PC-9 (cell line): ENCODE measurements at places on chromosomes 1 and 21. TPM values are rescaled to one million over a fixed set of nuclear protein-coding genes. Genes with fewer than 3 reads are reported as not detected.

The ABCG1 gene
- 4.4 and 5.6 TPM in 2 replicates for total RNA-seq

DNA sequence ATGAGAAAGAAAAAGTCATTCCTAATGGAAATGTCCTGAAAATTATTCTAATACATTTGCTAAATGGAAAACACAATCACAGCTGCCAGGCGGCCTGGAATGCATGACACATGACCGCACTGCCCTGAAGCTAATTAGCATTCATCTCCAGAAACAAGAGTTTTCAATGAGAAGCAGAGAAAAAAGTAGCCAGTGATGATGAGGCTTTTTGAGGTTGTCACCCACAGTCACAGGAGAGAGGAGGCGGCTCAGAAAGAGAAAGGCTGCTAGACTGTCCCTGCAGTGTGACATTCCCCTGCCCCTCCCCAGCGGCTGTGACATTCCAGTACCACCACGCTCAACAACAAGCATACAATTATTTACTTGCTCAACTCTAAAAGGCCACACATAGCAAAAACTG is 122.9 kb upstream of the KRTAP19-8 start:
- DNase-seq, result peak; percentile 3

GRCh38 chr1:116556289-116557006 is 14.4 kb downstream of the CD58 start:
- DNase-seq, result peak; percentile 91

- no peak for DNase-seq
Observed at GRCh38 chr1:61337037-61337436, 254.7 kb downstream of the NFIA start.

DNA sequence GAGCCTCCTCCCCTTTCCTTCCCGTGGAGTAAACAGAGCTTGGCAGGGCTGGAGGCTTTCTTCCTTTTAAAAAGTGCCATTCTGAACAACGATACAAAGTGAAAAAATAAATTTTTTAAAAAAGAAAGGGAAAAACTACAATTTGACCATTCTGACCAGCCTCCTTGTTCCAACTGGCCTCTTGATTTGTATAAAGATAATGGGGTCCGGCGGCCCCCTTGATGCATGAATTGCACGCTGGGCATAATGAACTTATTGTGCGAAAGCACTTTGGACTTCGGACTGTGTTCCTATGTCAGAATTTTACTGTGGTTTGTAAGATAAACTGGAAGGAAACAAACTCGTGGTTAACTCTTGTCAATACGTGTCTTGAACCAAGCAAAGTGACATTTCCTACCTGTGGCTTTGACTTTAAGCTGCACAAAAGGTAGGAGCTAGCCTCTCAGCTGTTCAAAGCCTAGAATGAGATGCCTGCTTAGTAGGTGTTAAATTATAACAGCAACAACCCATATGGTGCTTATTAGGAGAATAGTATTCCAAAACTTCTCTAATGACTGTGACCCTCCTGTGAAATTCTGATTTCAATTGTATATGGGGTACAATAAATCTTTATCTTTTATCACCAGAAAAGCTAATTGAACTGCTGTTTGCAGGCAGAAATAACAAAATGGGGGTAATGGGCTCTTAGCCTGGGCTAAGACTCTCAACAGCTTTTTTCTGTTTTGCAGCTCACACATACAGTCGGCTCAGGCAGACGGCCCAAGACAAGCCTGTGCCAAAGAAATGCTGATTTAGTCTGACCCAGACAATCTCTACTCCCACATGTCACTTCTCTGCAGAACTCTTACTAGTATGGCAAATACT is 9.3 kb downstream of the IRF2BP2 start:
- DNase-seq, result no peak

GRCh38 chr1:143735764-143736461 is 235.9 kb downstream of the FAM72C start:
- DNase-seq, result no peak

The DDAH1 gene
- total RNA-seq, result 29.6 and 31.9 TPM in 2 replicates

- peak; percentile 94 for DNase-seq
Observed at GRCh38 chr1:162373541-162374260, 3.0 kb downstream of the SPATA46 start.

- DNase-seq, result peak; percentile 43
Observed at GRCh38 chr1:180571832-180572636, 13.3 kb downstream of the OVAAL start.

DNA sequence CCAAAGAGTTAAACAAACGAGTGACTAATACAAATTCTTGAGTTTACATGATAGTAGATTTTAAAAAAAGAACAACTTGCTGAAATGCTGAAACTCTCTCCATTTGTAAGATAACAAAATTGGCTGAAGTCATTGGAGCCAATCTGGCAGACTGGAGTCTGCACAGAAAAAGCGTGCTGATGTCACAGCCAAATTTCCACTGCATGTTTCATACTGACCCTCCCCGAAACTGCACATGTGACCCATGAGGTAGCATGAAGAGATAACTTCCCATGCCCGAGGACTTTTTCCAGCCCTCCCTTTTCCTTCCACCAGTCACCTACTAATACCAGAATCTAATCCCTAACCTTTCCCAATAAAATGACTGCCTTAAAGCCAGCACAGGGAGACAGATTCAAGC is 1.2 kb upstream of the LELP1 start:
- DNase-seq, result no peak

The GPR25 gene
- not detected in 2 replicates for total RNA-seq

DNA sequence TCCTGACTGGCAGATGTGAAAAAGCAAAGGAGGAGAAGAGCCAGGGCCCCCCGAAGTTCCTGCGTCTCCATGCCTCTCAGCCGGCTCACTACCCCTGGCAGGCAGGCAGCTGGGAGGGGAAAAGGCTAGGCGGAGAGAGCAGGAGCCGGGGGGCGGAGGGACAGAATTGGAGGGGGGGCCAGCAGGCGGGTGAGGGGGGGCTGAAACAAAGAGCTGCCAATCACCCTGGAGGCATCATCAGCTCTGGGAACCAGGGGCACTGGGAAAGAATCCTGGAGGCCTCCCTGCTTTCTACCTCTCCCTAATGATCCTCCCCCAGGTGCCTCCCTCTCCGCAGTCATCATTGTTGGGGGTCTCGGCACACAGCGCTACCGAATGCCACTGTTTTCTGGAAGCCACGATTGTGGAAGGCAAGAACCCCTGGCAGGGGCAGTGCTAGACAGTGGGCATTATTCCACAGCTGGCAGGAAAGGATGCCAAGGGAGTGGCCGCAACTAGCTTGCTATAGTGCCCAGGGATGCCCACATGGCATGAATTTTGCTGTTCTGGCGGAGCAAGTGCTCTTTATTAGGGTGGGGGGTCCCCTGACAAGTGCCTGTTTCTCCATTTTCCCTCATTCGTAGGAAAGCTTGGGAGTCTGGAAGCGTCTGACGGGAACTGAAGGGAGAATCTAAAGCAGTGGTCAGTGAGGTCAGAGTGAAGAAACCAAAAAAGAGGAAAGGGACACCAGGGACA is at the start of gene THBS3:
Gene THBS3 (minus strand): TSS at position 92 of the 735 bp plus-strand sequence. CDS start 21 bp downstream, at position 71.
- DNase-seq, result no peak

DNA sequence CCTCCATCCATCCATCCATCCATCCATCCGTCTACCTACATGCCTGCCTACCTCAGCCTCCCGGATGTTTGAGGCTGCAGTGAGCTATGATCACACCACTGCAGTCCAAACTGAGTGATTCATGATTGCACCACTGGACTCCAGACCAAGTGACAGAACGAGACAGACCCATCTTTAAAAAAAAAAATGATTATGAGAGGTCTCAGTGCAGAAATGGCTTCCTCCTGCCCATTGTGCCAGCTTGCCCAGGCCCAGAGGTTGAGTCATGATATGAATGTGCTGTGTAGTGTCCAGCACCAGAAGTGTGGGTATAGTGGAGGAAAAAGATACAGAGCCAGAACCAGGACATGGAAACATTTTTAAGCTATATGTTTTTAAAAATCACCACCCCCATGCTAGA is 149.9 kb downstream of the KIF26B start:
- DNase-seq, result no peak

DNA sequence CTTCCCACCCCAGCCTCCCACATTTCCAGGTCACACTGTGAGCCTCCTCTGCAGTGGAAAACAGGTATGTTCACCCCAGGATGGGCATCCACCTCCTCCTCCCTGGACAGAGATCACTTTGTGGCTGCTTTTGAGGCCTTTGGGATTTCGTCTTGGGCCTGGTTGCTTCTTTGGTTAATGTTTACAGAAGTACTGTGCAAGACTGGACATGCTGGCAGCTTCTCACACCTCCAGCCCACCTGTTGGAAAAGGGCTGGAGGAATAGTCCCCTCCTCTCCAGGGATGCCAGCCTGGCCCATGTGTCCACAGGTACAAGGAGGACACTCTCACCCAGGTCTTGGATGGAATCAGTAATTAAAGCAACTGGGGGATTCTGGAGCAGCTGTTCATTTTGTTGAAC is 56.1 kb downstream of the KAZN start:
- no peak for DNase-seq

DNA sequence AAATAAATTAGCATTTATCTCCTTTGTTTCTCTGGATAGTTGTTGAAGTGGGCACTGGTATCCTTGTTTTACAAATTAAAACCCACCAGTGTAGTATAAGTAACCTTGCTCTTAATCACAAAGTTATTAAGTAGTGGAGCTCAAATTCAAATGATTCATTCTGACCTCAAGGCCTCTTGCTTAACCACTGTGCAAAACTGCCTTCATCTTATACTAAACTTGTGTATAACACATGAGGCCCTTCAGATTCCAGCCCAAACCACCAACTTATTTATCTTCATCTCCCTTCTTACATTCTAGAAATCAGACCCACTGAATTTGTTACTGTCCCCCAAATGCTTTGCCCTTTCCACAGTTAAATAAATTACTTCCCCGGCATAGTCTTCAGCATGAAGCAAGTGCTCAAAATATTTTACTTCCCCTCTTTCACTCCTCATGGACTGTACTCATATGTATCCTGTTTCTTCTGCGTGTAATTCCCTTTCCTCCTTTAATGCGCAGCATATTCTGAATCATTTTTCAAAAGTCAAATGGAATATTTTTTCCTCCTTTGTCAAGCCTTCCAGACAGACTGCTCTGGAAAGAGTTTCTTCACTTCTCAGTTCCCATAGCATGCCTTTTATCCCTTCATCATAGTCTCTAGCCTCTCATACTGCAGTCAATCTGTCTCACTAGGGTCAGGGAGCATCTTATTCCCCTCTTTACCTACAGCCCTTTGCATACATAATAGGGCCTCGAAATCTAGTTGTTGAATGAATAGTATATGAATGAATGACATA is 19.0 kb upstream of the DNASE2B start:
- DNase-seq, result peak; percentile 58

DNA sequence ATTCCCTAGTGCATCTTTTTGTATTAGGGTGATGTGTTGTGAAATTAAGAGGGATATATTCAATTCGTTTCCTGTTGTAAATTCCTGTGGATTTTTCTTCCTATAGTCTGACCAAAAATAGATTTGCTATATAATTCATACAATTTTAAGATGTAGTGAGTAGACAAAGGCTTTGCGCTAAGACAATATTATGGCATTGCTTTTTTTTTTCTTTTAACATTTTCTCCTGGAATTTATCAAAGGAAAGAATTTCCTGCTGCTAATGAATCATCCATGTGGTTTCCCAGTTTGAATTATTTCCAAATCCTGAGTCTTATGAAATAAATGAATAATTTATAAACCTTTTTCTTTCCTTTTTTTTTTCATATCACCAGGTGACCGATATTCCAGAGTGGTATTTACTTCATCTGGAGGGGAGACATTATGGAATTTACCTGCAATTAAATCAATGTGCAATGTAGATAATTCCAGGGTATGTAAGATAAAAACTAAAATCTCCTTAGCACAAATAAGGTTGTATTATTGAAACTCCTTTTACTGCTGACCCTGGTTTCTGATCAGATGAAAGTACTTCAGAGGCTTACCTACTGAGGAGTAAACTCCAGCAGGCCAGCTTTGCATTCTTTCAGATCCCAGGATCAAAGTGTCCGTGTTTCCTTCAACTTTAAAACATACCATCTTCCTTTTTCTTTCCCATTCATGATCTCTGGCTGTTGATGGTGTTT is 148.4 kb downstream of the TLR5 start:
- peak; percentile 66 for DNase-seq

DNA sequence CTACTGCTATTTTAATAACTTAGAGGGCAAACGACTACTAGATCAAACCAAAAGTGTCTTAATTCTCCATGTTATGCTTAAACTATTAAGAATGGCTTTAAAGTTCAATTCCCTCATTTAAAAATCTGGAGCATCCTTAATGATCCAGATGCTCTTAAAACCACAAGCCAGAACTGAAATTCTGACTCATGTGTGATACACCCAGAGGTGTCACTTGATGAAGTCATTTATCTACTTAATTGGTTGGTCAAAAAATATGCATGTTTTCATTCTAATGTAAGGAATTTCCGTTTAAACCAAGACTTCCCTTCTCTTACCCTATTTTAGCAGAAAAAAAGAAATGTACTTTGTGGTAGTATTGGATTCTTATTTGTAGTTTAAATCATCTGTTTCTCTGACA is 1261.2 kb upstream of the B3GALT2 start:
- DNase-seq, result no peak

The CCDC30 gene
- 6.9 and 10.2 TPM in 2 replicates for total RNA-seq

- no peak for DNase-seq
Observed at GRCh38 chr1:117030271-117030877, 28.8 kb downstream of the CD101 start.

The PIK3R3 gene
- total RNA-seq, result 19.6 and 44.2 TPM in 2 replicates

GRCh38 chr1:215543191-215543606 is 23.9 kb upstream of the KCTD3 start:
- peak; percentile 23 for DNase-seq

- peak; percentile 50 for DNase-seq
Observed at GRCh38 chr1:86429835-86430234, 5.9 kb downstream of the CLCA2 start.

- DNase-seq, result no peak
Observed at GRCh38 chr1:215256936-215257679, 174.6 kb downstream of the KCNK2 start.

The PLOD1 gene
- total RNA-seq, result 64.1 and 65.0 TPM in 2 replicates

The TCHHL1 gene
- not detected in 2 replicates for total RNA-seq

- no peak for DNase-seq
Observed at GRCh38 chr1:24341260-24341659, 22.1 kb downstream of the GRHL3 start.

DNA sequence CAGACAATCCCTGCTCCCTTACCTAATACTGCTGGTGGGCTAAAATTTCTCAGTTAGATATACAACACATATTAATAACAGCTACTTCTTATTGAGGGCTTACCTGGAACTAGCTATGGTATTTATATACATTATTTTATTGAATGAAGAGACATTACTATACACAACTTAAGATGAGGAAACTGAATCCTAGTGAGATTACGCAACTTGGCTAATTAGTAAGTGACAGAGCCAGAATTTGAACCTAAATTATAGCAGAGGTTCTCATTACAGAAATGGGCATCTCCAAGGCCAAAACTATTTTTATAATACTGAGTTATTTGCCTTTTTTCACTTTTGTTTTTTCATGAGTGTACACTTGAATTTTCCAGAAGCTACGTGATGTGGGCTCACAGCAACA is 44.5 kb upstream of the SMYD2 start:
- DNase-seq, result no peak

- DNase-seq, result no peak
Observed at GRCh38 chr21:34969423-34970166, 79.5 kb downstream of the RUNX1 start.

- no peak for DNase-seq
Observed at GRCh38 chr1:230825761-230826160, 42.6 kb downstream of the C1orf198 start.
